ENCODE measurements at places on chromosomes 3 and 15.

DNA sequence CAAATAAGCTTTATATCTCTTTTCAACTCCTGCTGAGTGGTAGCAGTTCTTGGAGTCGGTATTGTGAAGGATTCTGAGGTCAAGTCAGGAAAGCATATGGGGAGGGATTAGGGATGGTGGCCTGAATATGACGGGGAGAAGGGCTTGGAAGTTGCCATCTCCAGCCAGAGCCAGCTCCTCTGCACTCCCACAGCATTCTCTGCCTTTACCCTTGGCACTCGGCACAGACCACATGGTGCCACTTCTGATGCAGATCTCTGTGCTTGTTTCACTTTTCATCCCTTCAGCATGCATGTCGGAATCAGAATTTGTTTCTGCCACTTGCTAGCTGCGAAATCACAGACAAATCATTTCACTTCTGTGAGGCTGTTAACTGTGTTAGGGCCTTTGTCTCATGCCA lies 52.5 kb downstream of the RAB11A start:
- DNase-seq = no peak

DNA sequence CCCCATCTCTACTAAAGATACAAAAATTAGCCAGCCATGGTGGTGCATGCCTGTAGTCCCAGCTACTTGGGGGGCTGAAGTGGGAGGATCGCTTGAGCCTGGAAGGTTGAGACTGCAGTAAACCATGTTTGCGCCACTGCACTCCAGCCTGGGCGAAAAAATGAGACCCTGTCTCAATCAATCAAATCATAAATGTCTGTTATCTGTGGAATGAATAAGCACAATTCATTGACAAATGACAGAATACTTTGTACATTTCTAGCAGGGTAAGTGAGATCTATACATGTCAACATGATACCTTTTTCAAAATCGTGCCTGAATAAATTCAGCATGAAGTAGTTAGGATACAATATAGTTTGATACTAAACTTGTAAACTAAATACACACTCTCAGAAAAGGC lies 181.2 kb downstream of the FOXP1 start:
- DNase-seq = no peak

- DNase-seq = no peak
Observed at GRCh38 chr3:36991147-36991546, 1.8 kb downstream of the EPM2AIP1 start.

GRCh38 chr15:45023659-45024225 lies 747 bp downstream of the SORD start:
- DNase-seq = no peak

DNA sequence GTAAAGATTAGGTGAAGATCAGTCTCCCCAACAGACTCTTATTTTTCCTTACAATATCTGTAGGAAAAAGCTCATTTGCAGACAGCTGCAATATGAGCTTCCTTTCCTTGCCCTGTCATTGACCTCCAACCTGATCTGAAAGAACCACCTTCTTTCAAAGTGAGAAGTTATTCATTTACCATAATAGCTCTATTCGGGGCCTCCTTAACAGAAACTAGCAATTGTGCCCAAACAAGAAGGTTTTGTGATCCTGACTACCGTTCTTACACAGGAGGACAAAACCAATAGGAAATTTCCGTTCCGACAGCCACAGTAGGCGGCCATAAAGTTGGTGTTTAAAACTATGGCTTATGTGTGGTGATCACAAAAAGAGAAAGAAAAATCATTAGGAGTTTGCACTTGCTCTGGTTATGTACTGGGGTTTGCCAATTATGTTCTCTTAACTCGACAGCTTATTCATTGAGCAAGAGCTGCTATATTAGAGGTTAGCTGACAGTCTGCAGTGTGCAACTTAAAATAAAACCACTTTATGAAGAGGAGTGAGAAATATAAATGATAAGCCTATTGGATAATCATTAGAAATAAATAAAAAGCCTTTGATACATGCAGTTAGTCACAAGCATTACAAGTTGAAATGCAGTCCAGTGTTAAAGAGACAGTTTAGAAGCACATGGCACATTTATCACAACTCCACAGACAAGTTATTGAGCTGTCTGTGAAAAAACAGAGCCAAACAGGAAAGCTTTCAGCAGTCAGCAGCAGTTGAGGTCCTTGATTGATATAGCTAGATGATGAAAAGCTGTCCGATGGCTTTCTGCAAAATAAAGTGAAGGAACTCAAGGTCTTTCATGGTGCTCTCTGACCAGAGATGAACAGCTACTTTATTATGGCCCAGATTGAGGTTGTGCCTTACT lies 199.8 kb downstream of the WDR72 start:
- DNase-seq = no peak

- no peak for DNase-seq
Observed at GRCh38 chr3:196988241-196989029, 19.8 kb upstream of the PIGZ start.

GRCh38 chr3:32575451-32576113 lies 4.9 kb upstream of the DYNC1LI1 start:
- no peak for DNase-seq

DNA sequence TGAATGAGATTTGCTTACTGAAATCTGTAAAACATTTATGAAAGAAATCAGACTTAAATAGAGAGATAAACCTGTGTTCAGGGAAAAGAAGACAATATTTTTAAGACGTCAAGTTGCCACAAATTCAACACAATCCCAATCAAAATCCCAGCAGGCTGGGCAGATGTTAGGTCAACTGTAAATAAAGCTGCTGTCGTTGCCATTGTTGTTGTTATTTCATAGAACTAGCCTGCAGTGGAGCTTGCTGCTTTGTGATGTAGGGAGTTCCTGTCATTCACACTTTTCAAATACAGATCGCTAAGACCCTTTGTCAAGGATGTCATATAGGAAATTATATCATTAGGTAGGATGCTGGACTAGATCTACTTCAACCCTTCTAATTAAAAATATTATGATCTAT lies 123.1 kb downstream of the NEO1 start:
- DNase-seq = no peak

DNA sequence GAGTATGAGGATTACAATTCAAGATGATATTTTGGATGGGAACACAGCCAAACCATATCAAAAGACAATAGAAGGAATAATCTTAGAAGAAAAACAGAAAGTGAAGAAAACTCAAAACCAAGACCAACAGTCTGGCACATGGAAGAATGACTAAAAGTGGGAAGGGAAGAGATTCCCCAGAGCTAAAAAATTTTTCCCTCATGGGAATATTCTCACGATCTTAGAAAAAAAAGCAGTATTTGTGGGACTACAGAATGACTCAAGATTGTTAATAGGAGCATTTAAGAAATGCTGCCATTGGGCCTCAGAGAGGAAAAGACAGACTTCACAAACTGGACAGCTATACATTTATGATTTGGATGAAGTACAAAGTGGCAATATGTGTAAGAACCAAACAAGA lies 18.3 kb downstream of the OSTN start:
- DNase-seq = no peak

DNA sequence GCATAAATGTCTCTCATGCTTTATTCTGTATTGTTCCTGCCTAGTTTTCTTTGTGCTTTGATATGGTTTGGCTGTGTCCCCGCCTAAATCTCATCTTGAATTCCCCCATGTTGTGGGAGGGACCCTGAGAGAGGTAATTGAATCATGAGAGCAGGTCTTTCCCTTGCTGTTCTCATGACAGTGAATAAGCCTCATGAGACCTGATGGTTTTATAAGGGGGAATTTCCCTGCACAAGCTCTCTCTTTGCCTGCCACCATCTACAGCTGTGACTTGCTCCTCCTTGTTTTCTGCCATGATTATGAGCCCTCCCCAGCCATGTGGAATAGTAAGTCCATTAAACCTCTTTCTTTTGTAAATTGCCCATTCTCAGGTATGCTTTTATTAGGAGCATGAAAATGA lies 1596.6 kb downstream of the SI start:
- DNase-seq = no peak

DNA sequence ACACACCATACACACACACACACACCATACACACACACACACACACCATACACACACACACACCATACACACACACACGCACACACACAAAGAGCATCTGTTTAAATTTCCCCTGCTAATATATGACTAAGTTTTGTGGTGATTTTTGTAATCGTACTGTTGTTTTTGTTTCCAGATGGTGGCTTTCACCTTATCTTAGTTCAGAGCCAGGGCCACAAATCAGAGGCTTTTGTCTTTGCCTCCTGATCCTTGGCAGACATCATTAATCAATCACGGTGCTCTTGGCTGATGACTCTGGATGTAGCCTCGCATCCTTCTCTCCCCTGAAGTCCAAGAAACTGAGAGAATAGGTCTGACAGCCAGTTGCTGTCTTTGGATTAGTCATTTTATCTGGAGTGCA lies 52.1 kb downstream of the EDEM1 start:
- DNase-seq = no peak

- DNase-seq = no peak
Observed at GRCh38 chr3:53044371-53044710, 1.5 kb downstream of the SFMBT1 start.

DNA sequence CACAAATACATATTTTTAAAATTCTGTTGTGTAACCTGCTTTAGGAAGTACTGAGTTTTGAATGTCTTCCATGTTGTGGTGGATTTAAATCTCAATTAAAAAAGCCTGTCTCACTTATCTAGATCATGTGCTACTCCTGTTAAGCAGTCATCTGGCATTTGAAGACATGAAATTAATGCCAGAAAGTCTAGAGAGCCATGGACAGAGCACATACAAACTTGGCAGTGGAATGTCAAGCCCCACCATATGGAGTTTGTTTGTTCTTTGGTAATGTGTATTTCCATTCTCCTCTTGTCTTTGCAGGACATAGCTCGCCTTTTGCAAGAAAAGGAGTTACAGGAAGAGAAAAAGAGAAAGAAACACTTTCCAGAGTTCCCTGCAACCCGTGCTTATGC lies 39.3 kb upstream of the UTS2B start:
- DNase-seq = no peak

GRCh38 chr15:81062937-81063336 lies 62.2 kb downstream of the TLNRD1 start:
- no peak for DNase-seq

- no peak for DNase-seq
Observed at GRCh38 chr3:97823046-97824004, 1.5 kb downstream of the CRYBG3 start.

- DNase-seq = no peak
Observed at GRCh38 chr3:64438812-64439211, 213.5 kb upstream of the PRICKLE2 start.

- no peak for DNase-seq
Observed at GRCh38 chr3:61052851-61053250, 198.4 kb downstream of the FHIT start.

GRCh38 chr3:112987710-112988334 lies 3.0 kb upstream of the GTPBP8 start:
- no peak for DNase-seq

- no peak for DNase-seq
Observed at GRCh38 chr3:16262174-16262573, 2.6 kb downstream of the DPH3 start.

GRCh38 chr3:130834476-130834875 lies 59.4 kb upstream of the ATP2C1 start:
- no peak for DNase-seq

DNA sequence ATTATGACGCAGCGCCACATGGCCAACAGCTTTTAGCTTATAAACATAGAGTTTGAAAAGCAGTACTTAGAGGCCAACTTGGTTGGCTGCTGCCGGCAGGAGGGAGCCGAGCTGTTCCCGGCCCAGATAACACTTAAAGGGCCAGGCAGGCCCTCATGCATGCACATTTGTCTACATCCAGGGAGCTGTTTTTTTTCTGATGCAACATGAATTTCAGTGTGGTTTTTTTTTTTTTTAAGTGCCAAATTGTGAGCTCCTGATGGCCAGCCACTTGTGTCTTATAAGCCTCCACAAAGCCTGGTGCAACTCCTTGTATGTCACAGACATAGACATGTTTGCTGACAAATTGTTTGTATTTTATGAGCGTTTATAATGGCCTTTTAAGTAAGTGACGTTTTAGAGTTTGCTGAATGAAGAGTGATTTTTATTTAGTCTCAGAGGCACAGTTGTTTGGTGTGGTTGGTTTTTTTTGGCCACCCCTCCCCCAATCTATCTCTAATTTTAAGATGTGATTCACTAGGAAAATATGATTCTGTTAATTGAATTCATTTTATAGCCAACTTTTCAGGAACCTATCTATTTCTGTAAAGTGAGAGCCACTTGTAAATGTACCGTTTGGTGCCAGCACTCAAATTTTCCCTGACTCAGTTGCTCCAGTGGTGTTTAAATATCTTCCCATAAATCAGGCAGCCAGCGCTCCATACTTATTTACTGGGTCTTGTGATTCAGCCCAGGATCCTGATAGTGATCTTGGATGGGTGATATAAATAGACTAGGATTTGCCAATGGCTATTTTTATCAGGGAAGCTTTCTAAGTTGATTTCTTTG lies 134.3 kb downstream of the VGLL4 start:
- no peak for DNase-seq

GRCh38 chr15:76904461-76905012 lies 603 bp downstream of the SCAPER start:
- DNase-seq = no peak

GRCh38 chr3:83946554-83946953 lies 1012.2 kb upstream of the CADM2 start:
- no peak for DNase-seq

DNA sequence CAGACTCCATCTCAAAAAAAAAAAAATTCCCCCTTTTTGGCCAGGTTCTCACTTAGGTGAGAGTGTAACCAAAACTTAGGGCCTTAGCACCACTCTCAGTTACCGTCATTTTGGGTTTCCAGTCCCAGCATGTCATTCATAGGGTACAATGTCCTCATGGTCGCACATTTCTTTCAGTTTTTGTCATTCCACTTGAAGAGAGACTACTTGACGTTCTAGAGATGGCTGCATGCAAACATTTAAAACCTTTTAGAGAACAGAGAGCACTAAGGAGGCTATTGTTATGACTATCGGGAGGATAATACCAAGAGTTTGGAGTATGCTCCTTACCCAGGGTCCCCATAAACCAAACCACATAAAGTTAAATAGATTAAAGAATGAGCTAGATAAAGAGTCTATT lies 37.9 kb upstream of the THUMPD3 start:
- DNase-seq = no peak

GRCh38 chr3:195761123-195761566 lies 40.4 kb downstream of the MUC20 start:
- no peak for DNase-seq

DNA sequence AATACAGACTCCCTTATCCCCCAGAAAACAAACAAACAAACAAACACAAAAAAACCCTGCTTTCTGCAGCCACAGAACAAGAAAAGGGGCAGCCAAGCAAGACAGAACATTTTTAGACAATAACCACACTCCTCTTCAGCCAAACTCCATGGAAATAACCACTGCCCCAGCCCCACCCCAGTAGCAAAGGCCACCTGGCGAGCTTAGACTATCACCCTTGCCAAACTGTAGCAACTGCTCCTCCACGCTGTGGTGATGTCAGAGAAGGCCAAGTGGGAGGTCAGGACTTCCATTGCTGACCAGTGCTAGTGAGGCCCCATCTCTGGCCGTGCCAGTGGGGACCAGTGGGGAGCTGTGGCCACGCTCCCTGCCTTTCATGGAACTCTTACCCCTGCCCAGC lies 60.3 kb upstream of the CHRNA7 start:
- DNase-seq = no peak

- no peak for DNase-seq
Observed at GRCh38 chr15:35126236-35126635, 41.1 kb upstream of the NANOGP8 start.

- DNase-seq = no peak
Observed at GRCh38 chr3:37494216-37494615, 319.8 kb upstream of the LRRFIP2 start.

- no peak for DNase-seq
Observed at GRCh38 chr15:50876260-50876988, 32.1 kb upstream of the AP4E1 start.

- no peak for DNase-seq
Observed at GRCh38 chr3:33491721-33492120, 51.5 kb upstream of the UBP1 start.

Data from stimulated activated CD8-positive, alpha-beta memory T cell treated with anti-CD3 and anti-CD28 coated beads, Interleukin-12 subunit alpha, Interleukin-12 subunit beta, amount 100 ng/mL, for 4 hours (primary cell).